ENCODE measurements at places on chromosomes 16 and 17.

DNA sequence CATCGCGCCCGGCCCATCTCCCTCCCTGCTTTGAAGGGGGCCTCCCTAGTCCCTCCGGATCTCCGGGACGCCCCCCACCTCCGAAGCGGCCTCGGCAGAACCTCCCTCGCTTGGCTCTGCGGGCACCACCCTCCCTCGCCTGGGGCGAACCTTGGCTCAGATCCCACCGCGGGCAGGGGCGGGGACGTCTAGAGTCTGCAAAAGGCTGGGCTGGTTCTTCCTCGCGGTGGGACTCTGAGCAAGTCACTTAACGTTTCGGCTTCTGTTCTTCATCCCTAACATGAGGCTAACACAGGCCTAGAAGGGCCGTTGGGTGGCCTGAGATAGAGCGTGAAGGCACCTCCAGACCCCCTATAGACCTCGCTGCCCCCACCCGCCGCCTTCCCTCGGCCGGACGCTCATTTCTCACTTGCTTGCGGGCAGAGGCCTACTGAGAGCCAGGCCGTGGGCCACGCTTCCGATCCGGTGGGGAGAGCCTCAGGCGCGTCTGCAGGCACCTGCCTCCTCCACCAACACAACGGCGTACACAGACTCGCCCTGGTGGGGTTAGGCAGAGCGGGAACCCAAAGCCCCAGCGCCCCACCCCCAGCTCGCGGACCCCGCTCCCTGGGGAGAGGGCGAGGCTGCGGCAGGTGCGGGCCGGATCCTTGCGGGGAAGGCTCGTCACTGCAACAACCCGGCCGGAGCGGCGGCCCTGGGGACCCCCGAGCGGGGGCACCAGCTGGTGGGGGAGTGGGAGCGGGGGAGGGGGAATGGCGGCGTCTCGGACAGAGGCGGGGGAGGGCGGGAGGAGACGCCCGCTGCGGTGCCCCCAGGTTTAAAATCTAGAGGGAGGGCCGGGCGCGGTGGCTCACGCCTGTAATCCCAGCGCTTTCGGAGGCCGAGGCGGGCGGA lies 5.4 kb downstream of the MYO1C start:
- peak; percentile 54 for DNase-seq

DNA sequence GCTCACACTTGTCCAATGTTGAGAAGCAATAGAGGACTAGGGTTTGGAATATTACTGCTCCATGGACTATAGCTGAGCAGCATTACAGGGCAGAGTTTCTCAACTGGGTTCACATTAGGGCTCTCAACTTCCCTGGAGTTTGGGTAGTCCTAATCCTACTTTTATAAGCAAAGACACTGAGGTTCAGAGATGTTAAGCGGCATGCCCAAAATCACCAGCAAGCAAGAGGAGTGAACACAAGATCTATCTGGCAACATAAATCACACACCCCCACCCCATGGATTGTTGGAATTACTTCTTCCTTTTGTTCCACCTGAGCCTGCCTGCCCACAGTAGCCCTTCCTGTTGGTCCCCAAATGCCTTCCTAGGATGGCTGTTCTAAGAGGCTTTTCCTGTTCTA lies 5.2 kb downstream of the TSNAXIP1 start:
- DNase-seq: no peak

DNA sequence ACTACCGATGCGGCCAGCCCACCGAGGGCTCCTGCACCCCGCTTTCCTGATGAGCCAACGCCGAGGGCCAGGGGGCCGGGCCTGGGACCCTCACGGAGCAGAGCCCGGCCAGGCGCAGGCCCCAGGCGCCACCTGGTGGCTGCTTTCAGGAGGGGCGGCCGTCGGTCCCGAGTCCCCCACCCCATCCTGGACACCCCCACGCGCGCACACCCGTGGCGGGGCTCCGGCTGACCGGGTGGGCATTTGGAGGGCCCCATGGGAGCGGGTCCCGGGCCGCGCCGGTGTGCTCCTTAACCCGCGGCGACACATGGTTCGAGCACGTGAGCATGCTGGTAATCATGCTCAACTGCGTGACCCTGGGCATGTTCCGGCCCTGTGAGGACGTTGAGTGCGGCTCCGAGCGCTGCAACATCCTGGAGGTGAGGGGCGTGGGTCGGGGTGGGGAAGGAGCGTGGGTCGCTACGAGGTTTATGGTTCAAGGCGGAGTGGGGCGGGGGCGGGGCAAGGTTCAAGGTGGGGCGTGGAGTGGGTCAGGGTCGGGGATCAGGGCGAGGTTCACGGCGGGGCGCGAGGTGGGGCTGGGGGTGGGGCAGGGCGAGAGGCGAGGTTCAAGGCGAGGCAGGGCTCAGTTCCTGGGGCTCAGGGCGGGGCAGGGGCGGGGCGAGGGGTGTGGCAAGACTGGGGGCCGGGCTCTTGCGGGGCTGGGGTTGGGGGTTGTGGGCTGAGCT lies 30.2 kb downstream of the TPSG1 start:
- DNase-seq: no peak

DNA sequence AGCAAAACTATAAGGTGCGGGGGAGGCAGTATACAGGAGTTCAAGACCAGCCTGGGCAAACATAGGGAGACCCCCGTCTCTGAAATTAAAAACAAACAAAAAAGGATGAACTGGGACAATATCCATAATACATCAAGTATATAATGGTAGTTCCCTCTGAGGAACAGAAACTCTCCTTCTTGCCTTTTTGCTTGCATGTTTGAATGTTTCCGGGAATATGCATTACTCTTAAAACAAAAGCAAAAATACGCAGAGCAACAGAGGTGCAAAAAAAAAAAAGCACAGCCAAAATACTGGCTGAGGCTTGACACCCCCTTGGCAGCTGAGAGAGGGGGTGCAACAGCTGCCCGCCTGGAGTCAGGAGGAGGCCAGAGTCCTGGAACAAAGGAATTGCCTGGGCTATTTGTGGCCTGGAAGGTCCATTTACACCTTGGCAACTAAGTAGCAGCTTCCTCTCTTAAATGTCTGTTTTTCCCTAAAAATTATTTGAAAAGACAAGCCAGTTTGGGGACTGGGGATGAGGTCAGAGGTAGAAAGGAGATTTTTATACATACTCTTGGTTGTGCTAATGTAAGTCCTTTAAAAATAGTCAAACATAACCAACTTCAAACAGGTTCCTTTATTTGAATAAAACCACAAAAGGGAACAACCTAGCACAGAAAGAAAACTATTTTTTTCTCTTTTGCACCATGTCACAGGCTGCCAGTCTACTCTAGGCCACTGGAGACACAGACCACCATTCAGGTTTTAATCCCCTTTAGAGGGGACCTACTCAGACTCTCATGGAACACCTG lies 19.5 kb downstream of the USP7 start:
- no peak for DNase-seq

DNA sequence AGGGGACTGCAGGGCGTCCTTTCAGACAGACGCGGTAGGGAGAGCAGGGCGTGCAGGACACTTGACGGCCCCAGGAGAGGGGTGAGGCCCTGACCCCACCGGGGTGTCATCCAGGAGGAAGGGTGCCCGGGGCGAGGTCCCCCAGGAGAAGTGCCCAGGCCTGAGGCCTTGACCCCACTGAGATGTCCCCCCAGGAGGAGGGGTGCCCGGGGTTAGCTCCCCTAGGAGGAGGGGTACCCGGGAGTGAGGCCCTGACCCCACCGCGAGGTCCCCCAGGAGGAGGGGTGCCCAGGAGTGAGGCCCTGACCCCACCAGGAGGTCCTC lies 27.2 kb upstream of the METRNL start:
- DNase-seq: no peak

DNA sequence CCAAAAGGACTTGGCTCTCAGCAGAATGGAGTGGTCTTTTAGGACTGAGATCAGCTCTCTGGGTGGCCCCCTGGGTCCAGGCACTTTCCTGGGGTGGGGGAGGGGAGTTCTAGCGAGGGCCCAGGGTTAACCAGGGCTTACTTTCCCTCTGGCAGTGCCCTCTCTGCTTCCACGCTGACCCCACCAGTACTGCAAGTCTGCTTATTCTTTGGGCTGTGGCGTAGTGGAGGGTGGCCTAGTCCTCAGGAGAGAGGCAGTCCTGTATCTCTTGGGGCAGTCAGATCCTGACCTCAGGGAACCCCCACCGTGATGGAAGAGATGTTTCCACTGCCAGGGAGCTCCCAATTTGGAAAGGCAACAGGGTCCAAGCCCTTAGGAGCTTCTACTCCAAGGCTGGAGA lies 79.4 kb downstream of the CCDC182 start:
- DNase-seq: no peak

GRCh38 chr17:5000237-5000639 lies 2.5 kb downstream of the KIF1C start:
- DNase-seq: no peak

- no peak for DNase-seq
Measured at GRCh38 chr17:27747462-27748359, 52.6 kb downstream of the NOS2 start.

DNA sequence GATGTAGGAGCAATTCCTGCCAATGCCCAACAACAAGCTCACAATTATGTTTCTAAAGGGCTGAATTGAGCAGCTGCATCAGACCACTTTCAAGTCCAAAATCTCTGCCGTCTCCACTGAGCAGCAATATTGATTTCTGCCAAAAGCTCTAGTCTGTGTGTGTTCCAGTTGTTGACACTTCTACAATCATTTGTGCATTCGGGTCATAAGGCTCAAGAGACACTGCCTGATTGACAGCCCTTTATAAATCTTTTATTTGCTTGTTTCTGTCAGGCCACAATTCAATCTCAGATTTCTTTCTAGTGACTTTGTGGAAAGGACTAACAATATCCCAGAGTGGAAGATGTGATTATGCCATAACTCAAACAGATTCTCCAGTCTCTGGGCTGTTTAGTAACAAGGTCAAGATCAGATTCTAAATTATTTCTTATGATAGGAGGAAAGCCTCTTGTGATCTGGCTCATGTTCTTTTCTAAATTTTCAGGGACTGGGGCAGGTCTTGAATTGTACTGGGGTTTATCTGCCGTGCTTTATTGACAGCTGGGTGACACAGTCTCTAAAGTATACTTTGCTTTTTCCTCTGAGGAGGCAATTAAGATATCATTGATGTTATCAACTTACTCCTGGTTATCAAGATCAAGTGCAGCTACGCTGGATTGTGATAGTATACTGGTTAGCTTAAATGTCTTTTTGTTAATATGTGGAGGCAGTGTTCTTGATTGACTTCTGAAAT lies 377.1 kb downstream of the CNTNAP4 start:
- DNase-seq: no peak

DNA sequence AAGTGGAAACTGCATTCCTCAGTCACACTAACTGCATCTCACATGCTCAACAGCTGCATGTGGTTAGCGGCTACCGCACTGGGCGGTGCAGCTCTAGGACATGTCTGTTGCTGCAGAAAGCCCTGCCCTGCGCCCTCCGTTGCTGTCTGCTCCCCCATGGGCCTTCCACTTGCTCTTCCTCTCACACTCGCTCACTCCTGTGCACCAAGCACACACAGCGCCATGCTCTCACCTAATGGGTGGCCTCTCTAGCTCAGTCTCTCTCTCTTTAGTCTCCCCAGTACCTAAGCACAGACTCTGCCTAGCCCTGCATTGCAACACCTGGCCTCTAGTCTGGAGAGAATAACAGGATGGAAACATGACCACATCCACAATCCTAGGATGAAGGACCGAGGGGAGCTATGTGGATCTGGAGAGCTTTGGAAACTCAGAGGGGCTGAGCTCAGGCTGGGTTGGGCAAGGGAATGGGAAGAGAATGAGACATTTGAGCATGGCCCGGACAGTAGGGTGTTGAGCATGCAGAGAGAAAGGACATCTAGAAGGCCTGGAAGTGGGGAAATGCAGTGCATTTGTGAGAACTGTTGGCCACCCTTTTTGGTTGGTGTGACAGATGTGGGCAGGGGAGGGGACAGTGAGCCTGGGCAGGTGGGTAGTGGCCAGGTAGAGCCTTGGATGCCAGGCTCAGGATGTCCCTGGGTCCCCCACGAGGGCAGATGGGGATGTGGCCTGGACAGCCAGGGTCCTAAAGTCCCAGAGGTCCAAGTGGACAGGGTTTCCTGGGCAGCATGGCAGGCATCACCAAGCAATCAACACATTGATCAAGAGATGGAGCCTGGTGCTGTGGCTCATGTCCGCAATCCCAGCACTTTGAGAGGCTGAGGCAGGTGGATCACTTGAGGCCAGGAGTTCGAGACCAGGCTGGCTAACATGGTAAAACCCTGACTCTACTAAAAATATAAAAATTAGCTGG lies 16.1 kb downstream of the SGCA start:
- DNase-seq: no peak

- no peak for DNase-seq
Measured at GRCh38 chr16:19066988-19067348, 446 bp upstream of the COQ7 start.

GRCh38 chr17:76529224-76530094 lies 8.1 kb downstream of the CYGB start:
- DNase-seq: no peak

GRCh38 chr17:76234354-76234679 lies 6.0 kb downstream of the RNF157 start:
- DNase-seq: no peak

DNA sequence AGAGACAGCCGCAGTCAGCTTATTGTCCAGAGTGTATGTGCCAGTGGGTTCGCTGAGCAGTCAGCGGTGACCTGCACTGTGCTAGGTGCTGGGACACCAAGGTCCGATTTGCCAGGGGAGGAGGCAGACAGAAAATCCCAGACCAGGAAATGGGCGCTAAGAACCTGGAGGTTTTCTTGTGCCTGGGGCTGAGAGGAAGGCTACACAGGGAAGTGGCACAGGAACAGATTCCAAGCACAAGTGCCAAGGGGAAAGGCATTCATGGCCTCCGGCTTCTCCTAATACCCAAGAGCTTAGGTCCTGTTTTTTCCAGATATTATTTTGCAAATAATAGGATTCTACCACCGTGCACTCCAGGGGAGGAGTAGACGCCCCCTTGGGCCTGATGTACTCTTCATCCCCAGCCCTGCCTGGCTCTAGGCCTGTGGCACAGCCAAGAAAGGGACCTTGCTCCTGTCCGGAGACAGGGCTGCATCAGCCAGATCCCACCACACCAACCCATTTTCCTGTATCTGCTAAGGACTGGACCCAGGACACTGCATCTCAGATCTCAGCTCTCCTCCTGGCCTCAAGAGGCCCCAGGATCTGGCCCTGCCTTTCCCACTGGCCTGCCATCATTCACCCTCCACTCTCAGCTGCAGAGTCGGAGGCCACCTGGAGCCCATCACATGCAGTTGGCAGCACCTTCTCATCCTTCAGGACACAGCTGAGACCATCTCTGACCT lies 187.2 kb downstream of the NTN1 start:
- DNase-seq: no peak

DNA sequence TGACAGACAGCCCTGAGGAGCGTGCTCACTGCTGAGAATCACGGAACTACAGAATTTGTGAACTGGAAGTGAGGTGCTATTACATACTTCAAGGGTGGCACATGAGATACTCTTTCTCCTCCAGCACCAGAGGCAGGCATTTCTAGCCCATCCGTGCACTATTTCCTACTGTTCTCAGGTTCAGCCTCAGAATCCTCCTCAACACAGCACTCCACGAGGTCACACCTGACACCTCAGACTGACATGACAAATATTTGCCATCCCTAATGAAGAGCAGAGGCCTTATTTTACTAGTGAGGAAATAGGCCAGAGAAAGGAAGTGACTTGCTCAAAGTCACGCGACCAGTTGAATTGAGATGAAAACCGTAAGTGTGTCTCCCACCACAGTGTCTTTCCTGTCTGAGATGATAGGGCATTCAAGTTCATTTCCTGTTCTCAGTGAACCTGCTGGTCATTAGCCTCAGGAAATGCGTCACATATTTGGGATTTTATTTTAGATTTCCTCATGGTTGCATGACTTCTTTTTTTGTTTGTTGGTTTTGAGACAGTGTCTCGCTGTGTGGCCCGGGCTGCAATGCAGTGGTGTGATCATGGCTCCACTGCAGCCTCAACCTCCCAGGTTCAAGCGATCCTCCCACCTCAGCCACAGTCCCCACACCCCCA lies 23.6 kb downstream of the SEZ6 start:
- peak; percentile 17 for DNase-seq

All from activated CD8-positive, alpha-beta memory T cell treated with anti-CD3 and anti-CD28 coated beads for 48 hours (primary cell).